RCC 7860 (cell line): ENCODE measurements at places on chromosomes 5 and 9.

GRCh38 chr5:17445185-17445584, 52.8 kb upstream of the TAF11L2 start:
- DNase-seq = no peak

DNA sequence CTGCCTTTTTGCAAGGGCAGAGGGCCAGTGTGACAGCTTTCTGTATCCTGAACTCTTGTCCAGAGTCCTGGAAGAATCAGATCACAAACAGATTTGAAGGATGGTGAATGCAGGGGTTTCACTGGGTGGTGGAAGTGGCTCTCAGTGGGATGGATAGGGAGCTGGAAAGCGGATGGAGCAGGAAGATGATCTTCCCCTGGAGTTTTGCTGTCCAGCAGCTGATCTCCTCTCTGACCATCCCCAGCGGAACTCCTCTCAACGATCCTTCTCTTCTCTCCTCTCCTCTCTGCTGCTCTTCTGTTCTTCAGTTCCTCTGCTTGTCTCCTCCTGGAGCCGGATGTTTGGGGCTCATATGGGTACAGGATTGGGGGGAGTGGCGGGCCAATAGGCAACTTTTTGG, 108.3 kb upstream of the HMHB1 start:
- DNase-seq = no peak

GRCh38 chr5:139593716-139594319, 32.7 kb downstream of the UBE2D2 start:
- peak; percentile 70 for DNase-seq

DNA sequence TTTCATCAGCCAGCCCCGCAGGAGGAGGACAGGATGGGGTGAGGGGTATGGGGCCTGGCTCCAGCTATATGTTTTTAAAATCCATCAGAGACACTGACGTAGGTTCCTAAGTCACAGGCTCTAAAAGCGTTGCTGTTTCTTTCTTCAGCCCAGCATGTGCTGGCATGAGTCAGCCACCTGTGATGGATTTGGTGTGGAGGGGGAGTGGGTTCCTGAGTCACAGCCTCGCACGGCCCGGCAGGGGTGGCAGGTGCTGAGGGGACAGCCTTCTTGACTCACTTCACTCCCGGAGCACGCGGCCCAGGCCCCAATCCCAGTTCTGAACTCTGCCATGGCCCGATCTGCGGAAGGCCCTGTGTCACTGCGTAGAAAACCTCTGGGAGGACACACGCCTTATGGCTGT, 38.8 kb upstream of the RPL26L1 start:
- peak; percentile 91 for DNase-seq

GRCh38 chr9:114244570-114244969, 78.3 kb upstream of the ORM1 start:
- DNase-seq = no peak
